ENCODE measurements at places on chromosomes 2 and 18.
A peak's percentile ranks its signal among the peaks of the same experiment; 100 is the strongest.

- no peak for DNase-seq
These were observed 171.7 kb upstream of the ETAA1 start for GRCh38 chr2:67225287-67225973.

DNA sequence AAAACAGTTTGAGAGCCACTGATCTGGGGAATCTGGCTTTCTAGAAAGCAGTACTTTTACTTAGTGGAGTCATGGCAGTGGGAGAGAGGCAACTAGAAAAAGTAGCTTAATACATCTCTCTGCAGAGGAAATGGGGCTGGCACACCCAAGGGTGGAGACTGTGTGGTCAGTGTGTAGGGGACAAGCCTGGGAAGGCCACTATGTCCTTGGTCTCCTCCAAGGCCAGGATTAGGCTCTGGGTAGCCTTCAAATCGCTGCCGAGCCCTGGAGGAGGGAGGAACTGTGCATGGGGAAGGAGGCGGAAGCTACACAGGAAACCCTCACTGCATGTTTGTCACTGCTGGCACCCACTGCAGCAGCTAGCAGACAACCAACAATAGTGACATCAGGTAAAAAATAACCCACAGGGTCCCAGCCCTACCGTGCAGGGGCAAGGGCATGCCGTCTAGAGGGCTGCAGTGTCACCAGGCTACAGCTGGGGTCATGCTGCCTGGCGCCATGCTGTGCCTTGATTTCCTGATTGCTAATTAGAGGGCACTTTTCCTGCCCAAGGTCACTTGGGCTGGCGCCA, 34.8 kb downstream of the LBH start:
- peak; percentile 41 for DNase-seq

DNA sequence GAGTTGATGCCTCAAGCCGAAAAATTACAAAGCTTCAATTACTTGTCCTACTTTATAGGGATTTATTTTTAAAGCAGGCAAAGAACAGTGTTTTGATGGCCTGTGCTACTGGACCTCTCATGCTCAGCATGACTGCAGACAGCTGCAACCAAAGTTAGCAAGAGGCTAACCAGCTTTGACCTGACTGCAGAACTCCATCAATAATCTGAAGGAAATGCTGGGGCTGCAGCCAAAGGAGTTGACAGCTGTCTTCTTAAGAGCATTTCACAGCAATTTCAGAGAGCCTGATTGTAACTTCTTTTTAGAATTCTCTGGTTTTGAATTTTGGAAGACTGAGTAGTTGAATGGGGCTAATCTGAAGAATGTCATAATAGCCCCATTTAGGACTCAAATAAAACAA, 46.5 kb upstream of the SESTD1 start:
- DNase-seq: no peak

DNA sequence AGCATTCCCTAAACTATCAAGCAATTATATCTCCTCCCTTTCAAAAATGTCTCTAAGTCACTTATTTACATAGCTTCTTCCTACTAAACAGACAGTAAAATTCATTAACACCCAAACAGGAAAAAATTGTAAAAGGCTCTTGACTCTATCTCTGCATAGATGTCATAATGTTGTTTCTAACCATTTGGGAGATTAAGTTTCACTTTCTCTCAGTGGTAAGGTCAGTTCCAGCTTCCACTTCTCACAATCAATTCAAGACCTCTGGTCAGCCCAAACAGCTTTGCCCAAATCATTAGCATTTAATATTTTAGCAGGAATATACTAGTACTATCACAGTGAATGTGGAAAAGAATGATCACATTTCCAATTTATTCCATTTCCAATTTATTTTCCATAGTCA, 374.3 kb upstream of the MC4R start:
- no peak for DNase-seq

DNA sequence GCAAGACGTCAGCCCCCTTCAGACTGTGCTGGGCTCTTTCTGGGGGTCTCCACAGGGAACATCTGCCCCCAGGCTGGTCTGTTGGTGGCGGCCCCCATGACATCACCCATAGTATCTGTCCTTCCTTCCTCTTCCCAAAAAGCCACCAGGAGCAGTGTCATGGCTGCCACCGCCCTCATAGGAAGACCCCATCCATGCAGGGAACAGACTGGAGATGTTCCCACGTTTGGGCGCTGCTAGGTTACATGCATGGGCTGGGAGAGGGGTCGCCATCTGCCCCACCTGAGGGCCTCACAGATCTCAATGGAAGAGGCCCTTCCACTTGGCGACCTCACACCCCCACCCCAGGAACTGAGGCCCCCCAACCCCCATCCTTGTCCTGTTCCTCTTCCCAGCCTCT, 5.1 kb downstream of the SPATA3 start:
- DNase-seq: no peak

DNA sequence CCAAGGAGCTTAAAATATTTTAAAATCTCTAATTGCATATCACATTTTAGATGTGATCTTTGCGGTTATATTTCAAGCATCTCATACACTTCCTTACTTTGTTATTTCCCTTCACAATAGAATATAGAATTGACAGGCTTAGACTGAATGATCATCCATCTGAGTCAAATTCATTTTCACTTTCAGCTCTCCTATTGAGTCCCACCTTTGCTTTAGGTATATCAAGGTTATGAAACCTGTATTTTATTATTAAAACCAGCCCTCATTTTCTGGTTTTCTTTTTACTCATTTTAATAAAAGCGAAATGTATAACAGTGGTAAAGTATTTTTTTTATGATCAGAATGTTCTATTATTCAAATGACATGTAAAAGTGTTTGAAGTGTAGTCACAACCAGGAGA, 162.9 kb upstream of the KYNU start:
- no peak for DNase-seq

- no peak for DNase-seq
These were observed 103.9 kb downstream of the TTC32 start for GRCh38 chr2:19797871-19798270.

Data from inflammatory macrophage treated with lipopolysaccharide for 4 hours (primary cell).